ENCODE measurements at places on chromosomes 1 and 21.
A peak's percentile ranks its signal among the peaks of the same experiment; 100 is the strongest.

DNA sequence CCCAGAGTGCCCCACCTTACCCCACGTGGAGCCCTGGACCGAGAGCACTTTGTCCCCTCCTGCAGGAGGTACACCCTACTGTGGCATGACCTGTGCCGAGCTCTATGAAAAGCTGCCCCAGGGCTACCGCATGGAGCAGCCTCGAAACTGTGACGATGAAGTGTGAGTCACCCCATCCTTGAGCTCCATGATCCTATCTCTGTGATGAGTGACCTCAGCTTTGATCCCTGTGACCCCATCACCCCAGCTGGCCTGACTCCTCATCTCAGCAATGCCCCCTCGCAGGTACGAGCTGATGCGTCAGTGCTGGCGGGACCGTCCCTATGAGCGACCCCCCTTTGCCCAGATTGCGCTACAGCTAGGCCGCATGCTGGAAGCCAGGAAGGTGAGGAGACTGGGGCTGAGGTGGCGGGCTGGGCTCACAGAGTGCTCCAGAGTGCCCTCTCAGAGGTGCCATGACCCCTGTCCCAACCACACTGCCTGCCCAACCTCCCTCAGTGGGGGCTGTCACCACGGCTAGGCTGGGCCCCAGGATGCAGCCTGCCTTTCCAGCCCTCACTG is 16.2 kb upstream of the MPL start:
- no peak for DNase-seq

GRCh38 chr21:23639721-23640120 is 1967.6 kb downstream of the MRPL39 start:
- DNase-seq = no peak

GRCh38 chr21:25640202-25640942 is 1.3 kb downstream of the JAM2 start:
- peak; percentile 50 for DNase-seq

GRCh38 chr1:16276302-16277030 is 39.5 kb upstream of the CPLANE2 start:
- DNase-seq = no peak

GRCh38 chr1:71294178-71294577 is 213.3 kb upstream of the ZRANB2 start:
- no peak for DNase-seq

GRCh38 chr1:111214884-111215283 is 12.6 kb upstream of the CHI3L2 start:
- no peak for DNase-seq

GRCh38 chr1:241219449-241219848 is 137.6 kb downstream of the RGS7 start:
- DNase-seq = no peak

GRCh38 chr1:115832651-115833050 is 8.3 kb downstream of the NHLH2 start:
- DNase-seq = no peak

- no peak for DNase-seq
Observed at GRCh38 chr1:68904477-68904876, 407.6 kb upstream of the DEPDC1 start.

DNA sequence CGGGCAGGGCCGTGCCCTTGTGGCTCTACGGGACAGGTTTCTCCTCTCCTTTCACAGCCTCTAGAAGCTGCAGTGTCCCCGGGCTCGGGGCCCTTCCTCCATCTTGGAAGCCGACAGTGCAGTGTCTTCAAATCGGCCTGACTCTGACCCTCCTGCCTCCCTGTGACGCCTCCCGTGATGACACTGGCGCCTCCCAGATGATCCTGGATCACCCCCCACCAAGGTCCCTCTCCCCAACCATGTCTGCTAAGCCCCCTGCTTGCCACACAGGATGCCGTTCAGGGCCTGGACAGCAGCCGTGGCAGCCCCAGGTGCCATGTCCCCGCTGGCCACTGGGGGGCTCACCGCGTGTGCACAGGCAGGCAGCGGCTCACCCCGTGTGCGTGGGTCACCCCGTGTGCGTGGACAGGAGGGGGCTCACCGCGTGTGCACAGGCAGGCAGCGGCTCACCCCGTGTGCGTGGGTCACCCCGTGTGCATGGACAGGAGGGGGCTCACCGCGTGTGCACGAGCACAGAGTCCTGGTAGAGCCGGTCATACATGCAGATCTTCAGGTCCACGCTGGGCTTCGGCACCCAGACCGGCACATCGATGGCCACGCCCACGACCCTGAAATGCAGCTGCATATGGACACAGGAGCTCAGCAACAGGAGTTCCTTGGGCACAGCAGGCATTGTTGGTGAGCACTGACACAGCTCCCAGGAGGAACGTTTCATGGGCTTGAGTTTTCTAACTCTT is 24.9 kb upstream of the TMEM52 start:
- peak; percentile 76 for DNase-seq

DNA sequence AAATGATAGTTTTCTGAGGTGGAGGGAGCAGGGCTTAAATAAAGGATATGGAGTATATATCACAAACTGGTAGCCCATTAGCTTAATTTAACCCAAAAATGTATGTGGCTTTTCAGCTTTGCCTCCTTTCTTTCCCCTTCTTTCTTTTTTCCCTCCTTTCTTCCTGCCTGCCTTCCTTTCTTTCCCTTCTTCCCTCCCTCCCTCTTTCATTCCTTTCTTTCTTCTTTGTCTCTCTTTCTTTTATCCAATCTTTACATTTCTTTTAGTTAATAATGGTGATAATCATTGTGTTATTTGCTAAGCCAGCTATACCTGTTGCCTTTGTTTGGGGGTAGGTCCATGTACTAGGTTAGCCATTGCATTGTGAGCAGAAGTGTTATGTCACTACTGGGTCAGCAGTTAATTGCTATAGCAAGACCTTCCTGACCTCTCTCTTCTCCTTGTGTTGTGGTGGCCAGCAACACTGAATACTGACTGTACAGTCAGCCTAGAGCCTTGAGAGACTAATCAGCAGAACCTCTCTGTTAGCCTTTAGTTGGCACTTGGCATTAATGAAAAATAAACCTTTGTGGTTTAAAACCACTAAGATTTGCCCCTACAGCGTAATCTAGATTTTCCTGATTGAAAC is 5.1 kb downstream of the GORAB start:
- no peak for DNase-seq

- DNase-seq = no peak
Observed at GRCh38 chr1:4755301-4755845, 101.0 kb downstream of the AJAP1 start.

DNA sequence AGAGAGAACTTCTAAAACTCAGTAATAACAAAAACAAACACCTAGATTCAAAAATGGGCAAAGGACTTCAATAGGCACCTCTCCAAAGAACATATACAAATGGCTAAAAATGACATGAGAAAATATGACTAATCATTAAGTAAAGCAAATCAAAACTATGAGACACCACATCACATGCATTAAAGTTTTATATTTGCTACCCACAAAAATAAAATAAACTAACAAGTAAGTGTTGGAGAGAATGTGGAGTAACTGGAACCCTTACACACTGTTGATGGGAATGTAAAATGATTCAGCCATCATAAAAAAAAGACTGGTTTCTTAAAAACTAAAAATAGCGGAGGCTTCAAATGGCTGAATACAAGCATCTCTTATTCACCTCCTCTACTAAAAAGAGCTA is 262.1 kb upstream of the PKN2 start:
- no peak for DNase-seq

- DNase-seq = no peak
Observed at GRCh38 chr1:50562106-50562505, 138.9 kb upstream of the DMRTA2 start.

DNA sequence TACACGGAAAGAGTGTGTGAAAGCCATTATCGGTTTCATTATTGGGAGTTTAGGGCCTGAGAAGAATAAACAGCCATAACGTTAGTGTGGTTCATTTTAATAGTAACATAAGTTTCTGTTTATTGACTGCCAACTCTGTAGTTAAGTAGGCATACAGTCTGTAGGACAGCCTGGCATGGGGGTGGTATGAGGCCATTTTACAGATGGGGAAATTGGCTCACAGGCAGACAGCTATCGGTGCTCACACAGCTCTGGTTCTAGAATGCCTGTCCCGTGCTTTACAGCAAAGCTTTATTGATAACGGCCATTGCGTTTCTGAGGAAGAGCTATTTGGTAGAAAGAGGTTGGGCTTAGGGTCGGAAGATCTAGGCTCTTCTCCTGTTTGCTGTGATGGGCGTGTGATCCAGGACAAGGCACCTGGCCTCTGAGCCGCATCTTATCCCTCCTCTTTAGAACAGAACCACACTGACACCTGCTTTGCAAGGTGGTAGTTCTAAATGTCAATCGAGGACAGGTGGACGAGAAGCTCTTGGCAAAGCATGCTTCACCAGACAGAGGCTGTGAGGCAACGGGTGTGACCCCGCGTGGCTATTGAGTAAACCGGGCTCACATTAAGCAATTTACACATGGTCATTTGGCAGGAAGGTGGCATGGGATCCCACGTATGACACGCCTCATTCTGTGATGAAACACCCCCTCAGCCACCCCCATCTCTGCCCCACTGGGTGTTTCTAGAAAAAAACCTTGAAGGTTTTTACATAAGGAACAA is 14.9 kb downstream of the ETS2 start:
- DNase-seq = no peak
